Activated naive CD4-positive, alpha-beta T cell treated with anti-CD3 and anti-CD28 coated beads, Interleukin-2, amount 10 ng/mL, durations not matched to agents 7 days and 5 days (primary cell): ENCODE measurements at places on chromosomes 5 and 9.

DNA sequence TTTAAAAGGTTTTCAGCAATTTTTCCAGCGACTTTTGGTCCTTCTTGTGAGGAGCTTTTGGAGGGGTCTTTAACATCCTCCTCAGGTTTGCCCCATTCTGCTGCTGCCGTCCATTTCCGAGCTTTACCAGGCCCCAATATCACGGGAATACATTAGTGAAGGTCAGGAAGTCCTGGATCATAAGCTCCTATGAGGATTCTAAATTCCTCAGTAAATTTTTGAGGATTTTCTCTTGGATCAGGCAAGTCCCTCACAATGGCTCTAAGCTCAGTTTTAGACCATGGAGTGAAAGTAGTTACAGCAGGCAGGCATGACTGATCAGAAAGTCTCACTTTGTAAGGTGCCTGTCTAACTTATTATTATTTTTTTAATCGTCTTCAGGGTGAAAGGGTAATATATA is 17.2 kb upstream of the GBGT1 start:
- peaks cover 14% of the 10 kb centered on the region for H3K4me1 ChIP-seq
- H3K27me3 ChIP-seq: peaks cover 57% of the 10 kb centered on the region
- DNase-seq: no peak

DNA sequence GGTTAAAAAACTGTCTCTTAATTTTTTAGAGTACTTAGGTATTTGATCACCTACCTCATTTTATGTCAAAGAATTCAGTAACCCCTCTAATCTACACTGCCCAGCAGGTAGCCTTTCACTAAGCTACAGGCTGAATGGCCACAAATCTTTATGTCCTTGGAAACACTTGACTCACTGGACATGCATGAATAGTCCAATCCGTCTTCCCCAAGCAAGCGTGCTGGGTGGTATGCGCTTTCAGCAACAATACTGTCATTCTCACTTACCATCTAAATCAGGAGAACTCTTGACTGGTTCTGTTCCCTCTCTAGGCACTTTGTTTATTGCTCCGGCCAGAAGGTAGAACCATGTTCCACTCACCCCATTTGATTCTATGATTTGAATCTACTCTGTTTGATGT is 73.1 kb downstream of the TRPM3 start:
- no peak for DNase-seq
- H3K27me3 ChIP-seq: no peaks in the 10 kb centered on the region
- H3K4me1 ChIP-seq: no peaks in the 10 kb centered on the region
- no peak overlapping the region for H3K4me3 ChIP-seq
- H3K36me3 ChIP-seq: no peaks in the 10 kb centered on the region

- no peaks in the 10 kb centered on the region for H3K36me3 ChIP-seq
- no peaks in the 10 kb centered on the region for H3K27me3 ChIP-seq
- no peak overlapping the region for H3K27ac ChIP-seq
- H3K4me3 ChIP-seq: no peak overlapping the region
Measured at GRCh38 chr5:137078171-137078665, 420.9 kb downstream of the SPOCK1 start.

DNA sequence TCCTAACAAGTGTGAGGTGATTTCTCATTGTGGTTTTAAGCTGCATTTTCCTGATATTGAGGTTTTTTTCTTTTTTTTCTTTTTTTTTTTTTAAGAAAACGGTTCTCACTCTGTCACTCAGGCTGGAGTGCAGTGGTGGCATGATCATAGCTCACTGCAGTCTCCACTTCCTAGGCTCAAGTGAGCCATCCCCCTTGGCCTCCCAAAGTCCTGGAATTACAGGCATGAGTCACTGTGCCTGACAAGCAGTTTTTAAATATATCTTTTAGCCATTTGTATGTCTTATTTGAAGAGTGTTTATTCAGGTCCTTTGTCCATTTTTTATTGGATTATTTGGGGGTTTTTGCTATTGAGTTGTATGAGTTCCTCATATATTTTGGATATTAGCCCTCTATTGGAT is 53.8 kb downstream of the GCNT1 start:
- no peak for DNase-seq
- no peak overlapping the region for H3K4me3 ChIP-seq
- H3K4me1 ChIP-seq: no peaks in the 10 kb centered on the region
- H3K27ac ChIP-seq: no peak overlapping the region

DNA sequence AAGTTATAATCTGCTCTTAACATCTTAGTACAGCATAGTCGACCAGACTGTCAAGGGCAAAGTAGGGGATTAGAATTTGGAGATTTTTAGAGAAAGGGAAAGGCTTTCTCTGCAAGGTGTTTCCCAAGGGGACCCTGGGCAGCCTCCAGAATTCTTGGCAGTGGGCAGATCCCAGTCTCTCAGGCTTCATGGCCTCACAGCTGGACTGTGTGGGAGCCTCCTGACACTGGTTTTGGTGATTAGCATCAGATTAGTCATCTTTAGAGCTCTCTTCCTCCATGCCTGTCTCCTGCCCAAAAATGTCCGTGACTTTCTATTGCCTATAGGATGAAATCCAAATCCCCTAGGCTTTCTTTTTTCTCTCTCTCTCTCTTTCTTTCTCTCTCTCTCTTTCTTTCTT is 370.7 kb downstream of the ZSWIM6 start:
- H3K27me3 ChIP-seq: peaks cover 8% of the 10 kb centered on the region
- no peak overlapping the region for H3K4me3 ChIP-seq
- H3K36me3 ChIP-seq: no peaks in the 10 kb centered on the region
- DNase-seq: no peak
- H3K27ac ChIP-seq: no peak overlapping the region
